Aorta (tissue), 5 donors: ENCODE measurements at places on chromosomes 4 and X. TPM values are rescaled to one million over a fixed set of nuclear protein-coding genes. Genes with fewer than 3 reads are reported as not detected.

The LRP2BP gene
- total RNA-seq = 1.8 TPM

GRCh38 chr4:102826105-102826889 lies 1.1 kb downstream of the UBE2D3 start:
- no peak for DNase-seq

The LAMTOR3 gene
- total RNA-seq = 31.5 TPM

GRCh38 chrX:1784773-1785172 lies 169.9 kb downstream of the ASMT start:
- DNase-seq = no peak

DNA sequence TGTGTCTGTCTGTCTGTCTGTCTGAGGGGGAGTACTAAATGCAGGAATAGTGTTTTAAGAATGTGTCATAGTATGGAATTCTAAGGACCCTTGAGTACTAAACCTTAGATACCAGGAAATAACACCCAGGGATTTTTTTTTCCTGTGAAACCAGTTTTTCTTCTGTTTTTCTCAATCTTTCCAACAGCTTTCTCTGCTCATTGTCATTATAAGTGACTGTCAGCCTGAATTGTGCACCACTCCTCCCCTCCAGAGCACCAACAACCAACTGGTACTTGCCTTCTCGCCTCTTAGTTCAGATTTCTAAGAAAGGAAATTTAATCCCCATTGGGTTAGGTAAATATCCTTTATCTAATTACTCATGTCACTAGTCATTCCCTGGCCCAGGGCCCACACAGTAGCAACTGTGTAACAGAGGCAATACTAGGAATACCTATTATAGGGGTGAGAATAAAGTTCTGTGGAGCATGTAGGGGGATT lies 320.6 kb downstream of the ADGRL3 start:
- no peak for DNase-seq

DNA sequence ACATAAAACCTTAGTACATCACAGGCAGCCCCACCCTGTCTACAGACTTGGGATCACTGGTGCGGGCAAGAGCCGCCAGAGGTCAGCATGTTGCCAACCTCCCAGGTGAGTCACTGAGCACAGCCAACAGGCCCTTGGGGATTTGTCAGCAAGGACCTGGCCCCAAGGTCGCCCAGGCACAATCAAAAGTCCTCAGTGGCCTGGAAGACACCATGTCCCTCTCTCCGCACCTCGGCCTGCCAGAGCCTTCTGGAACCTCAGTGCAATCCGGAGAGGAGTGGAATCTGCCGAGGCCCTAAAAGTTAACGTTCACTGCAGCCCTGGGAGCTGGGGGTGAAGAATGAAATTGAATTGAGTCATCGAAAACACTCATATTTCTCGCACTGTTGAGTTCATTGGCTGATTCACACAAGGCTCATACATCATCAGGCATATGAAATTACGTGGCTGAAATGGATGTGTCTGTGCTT lies 74.3 kb downstream of the WFS1 start:
- DNase-seq = peak; percentile 29

The SMIM10 gene
- total RNA-seq = 13.5 TPM

The STK26 gene
- 6.5 TPM for total RNA-seq

DNA sequence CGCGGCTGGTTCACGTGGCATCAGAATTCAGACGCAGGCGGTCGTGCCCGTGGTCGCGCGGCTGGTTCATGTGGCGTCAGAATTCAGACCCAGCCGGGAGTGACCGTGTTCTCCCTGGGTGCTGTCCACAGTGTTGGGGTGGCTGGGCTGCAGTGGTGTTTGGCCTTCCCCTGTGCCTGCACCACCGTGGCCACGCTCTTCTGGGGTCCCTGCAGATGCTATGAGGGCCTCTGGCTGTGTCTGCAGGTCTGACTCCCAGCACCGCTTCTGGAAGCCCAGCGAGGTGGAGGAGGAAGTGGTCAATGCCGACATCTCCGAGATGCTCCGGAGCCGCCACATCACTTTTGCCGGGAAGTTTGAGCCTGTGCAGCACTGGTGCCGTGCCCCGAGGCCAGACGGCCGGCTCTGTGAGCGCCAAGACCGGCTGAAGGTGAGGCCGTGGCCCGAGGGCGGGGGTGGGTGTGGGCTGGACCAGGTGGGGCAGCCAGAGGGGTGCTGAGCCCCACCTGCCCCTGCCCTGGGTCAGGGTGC lies 26.4 kb downstream of the NKX1-1 start:
- no peak for DNase-seq

DNA sequence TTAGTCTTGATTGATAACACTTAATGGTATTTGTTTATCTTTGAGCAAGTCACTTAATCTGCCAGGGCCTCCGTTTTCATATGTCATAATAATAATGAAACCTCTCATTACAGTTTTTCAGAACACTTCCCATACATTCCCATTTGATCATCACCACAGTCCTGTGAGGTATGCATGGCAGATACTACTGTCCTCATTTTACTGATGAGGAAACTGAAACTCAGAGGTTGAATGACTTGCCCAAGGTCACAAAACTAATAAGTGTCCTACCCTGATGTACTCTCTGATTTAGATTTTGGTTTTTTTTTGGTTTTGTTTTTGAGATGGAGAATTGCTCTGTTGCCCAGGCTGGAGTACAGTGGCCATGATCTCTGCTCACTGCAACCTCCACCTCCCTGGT lies 25.7 kb downstream of the ZFX start:
- DNase-seq = no peak

GRCh38 chr4:187606581-187606980 lies 389.0 kb upstream of the ZFP42 start:
- DNase-seq = no peak

DNA sequence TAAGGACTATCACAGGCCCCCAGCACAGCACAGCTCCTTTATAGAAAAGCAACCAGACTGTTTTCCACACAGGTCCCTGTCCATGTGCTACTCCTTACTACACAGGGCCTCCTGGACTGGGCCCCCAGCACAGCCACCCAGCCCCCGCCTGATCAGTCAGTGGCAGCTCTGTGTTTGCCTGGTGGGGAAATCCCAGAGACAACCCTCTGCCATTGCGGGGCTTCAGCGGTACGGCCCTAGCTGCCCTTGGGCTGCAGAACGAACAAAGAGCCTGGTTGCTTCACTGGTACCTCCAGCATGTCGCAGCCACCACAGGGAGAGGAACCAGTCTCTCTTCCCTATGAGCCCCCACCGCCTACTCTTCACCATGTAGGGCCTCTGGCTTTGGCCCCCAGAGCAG lies 30.7 kb downstream of the CBR4 start:
- no peak for DNase-seq

DNA sequence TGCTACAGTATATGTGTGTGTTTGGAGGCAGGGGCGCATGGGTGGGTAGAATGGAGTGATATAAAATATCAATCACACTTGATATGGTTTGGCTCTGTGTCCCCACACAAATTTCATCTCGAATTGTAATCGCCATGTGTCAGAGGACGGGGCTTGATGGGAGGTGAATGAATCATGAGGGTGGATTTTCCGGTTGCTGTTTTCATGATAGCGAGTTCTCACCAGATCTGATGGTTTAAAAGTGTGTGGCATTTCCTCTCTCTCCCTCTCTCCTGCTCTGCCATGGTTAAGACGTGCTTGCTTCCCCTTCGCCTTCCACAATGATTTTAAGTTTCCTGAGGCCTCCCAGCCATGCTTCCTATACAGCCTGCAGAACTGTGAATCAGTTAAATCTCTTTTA lies 14.8 kb downstream of the SOWAHB start:
- DNase-seq = no peak

- DNase-seq = no peak
These were observed 195.2 kb upstream of the EPHA5 start for GRCh38 chr4:65865489-65865888.

GRCh38 chr4:143512978-143513313 lies 556 bp upstream of the SMARCA5 start:
- DNase-seq = no peak

GRCh38 chrX:123447506-123447905 lies 263.4 kb downstream of the GRIA3 start:
- no peak for DNase-seq

The USP51 gene
- total RNA-seq = 2.7 TPM

DNA sequence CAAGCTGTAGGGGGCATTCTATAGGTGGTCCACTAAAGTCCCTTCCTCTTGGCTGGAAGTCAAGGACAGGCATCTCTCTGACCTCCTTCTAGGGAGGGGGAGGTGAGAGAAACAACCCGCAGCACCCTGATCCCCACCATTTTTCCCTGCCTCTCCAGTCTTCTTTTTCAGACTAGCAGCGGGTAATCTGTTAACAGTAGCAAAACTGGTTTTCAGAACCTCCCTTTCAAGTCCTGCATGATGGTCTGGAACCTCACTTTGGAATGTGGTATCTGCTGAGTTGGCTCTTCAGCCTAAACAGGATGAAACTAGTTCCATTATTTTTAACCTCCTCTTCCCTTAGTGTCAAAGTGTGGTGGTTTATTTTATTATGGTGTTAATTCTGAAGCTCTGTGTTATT lies 196.0 kb downstream of the NWD2 start:
- DNase-seq = no peak

The AMER1 gene
- 7.3 TPM for total RNA-seq

GRCh38 chr4:187491286-187491685 lies 504.3 kb upstream of the ZFP42 start:
- no peak for DNase-seq

DNA sequence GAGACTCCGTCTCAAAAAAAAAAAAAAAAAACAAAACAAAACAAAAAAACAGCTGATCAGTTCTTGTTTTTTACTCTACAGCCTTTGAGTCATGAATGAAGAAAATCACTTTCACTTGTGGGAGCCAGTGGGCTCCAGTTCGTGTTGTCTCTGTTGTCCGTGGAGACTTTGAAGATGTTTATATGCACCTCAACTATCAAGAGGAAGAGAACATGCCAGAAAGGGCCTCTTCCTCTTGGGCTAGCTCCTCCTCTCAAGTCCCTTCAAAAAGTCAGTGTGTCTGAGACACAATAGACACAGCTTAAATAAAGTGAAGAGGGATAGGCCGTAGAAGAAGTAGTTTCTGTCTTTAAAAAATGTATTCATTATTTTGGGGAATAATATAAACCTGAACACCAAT lies 182.7 kb downstream of the KDR start:
- DNase-seq = no peak

The SPCS3 gene
- 168 TPM for total RNA-seq

DNA sequence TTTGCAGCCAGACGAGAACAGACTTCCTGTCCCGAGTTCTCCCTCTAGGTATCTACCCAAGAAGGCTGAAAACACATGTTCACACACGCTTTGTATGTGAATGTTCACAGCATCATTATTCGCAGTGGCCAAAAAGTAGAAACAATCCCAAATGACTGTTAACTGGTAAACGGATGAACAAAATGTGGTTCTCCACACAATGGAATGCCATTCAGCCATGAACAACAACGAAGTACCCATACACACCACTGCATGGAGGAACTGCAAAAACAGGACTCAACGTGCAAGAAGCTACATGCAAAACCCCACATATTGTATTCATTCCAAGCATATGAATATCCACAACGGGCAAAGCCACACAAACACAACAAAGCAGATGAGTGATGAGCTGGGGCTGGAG lies 45.0 kb downstream of the PDHA1 start:
- no peak for DNase-seq

The SAT1 gene
- total RNA-seq = 353 TPM

- no peak for DNase-seq
These were observed 22.3 kb downstream of the ASMTL start for GRCh38 chrX:1430451-1430850.

GRCh38 chr4:185358514-185358913 lies 37.2 kb downstream of the LRP2BP start:
- DNase-seq = peak; percentile 59

GRCh38 chr4:81606801-81607501 lies 135.2 kb upstream of the RASGEF1B start:
- no peak for DNase-seq

DNA sequence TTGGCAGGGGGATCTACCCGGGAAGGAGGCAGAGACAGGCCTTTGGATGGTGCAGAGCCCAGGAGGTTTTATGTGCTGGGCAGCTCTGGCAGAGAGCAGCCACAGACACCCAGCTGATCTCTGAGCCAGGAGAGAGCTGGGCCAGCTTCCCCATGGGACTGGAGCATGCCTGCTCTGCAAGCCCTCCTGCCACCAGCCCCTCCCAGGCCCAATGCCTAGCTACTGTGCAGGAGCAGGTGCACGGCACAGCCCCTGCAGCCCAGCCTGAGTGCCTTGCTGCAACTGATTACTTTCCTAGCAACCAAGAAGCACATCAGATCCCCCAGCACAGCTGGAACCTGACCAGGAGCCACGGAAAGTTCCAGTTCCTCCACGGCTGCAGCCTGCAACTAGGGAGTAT lies 57.8 kb upstream of the BEND2 start:
- DNase-seq = no peak

- peak; percentile 76 for DNase-seq
These were observed 769 bp downstream of the TCEAL1 start for GRCh38 chrX:103629318-103630170.

The VCX2 gene
- total RNA-seq = not detected

- DNase-seq = no peak
These were observed 1628.2 kb upstream of the ADGRL3 start for GRCh38 chr4:59571805-59572430.

The KLHL13 gene
- 4.6 TPM for total RNA-seq
